ENCODE measurements at places on chromosomes 12 and 14.
A peak's percentile ranks its signal among the peaks of the same experiment; 100 is the strongest.

- no peak overlapping the region for H3K27ac ChIP-seq
- no peak overlapping the region for H3K4me3 ChIP-seq
- H3K36me3 ChIP-seq = peaks cover 4% of the 10 kb centered on the region
- no peaks in the 10 kb centered on the region for H3K4me1 ChIP-seq
- peaks cover 59% of the 10 kb centered on the region for H3K27me3 ChIP-seq
Measured at GRCh38 chr14:69895109-69895508, 15.9 kb downstream of the SMOC1 start.

- no peak overlapping the region for H3K27ac ChIP-seq
- peaks cover 27% of the 10 kb centered on the region for H3K4me1 ChIP-seq
- no peaks in the 10 kb centered on the region for H3K27me3 ChIP-seq
- H3K36me3 ChIP-seq = peaks cover 31% of the 10 kb centered on the region
- no peak for DNase-seq
- H3K4me3 ChIP-seq = no peak overlapping the region
Measured at GRCh38 chr14:99462210-99462609, 18.4 kb downstream of the SETD3 start.

DNA sequence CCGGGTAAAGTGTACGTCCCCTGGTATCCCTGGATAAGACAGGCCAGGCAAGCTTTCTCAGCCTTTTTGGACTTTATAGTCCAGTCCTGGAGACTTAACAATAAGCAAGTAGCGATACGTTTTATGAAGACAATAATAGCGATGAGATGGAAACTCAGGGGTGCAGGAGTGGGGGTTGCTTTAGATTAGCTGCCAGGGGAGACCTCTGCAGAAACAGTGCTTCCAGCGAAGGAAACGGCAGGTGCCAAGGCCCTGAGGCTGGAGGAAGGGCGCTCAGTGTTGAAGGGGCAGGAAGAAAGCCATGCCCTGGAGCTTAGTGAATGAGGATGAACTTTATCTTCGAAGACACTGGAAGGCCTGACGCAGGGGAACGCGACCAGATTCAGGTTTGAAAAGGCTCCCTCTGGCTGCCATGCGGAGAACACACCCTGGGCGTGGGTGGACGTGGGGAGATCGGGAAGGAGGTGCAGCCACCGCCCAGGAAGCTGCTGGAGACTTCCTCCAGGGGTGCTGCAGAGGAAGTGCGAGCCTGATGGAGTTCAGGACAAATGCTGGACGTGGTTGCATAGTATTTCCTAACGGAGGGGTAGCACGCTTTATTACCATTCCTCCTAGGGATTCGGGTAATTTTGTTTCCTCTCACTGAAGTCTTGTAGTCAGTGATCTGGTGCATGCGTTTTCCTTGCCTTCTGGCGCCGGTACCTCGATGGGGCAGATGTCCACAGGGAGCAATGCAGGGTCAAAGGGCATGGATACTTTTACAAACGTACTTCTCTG lies 26.1 kb upstream of the UBC start:
- no peak overlapping the region for H3K4me3 ChIP-seq
- peaks cover 5% of the 10 kb centered on the region for H3K4me1 ChIP-seq
- DNase-seq = peak; percentile 61
- H3K27me3 ChIP-seq = no peaks in the 10 kb centered on the region
- H3K27ac ChIP-seq = no peak overlapping the region
- peaks cover 2% of the 10 kb centered on the region for H3K36me3 ChIP-seq

- H3K4me1 ChIP-seq = peaks cover 6% of the 10 kb centered on the region
- H3K4me3 ChIP-seq = no peak overlapping the region
- no peak overlapping the region for H3K27ac ChIP-seq
- H3K36me3 ChIP-seq = peaks cover 7% of the 10 kb centered on the region
Measured at GRCh38 chr12:6736754-6737153, 12.9 kb downstream of the COPS7A start.

- H3K27ac ChIP-seq = no peak overlapping the region
- no peak for DNase-seq
- H3K27me3 ChIP-seq = peaks cover 45% of the 10 kb centered on the region
- H3K4me3 ChIP-seq = no peak overlapping the region
Measured at GRCh38 chr12:90074086-90074485, 365.4 kb upstream of the ATP2B1 start.

DNA sequence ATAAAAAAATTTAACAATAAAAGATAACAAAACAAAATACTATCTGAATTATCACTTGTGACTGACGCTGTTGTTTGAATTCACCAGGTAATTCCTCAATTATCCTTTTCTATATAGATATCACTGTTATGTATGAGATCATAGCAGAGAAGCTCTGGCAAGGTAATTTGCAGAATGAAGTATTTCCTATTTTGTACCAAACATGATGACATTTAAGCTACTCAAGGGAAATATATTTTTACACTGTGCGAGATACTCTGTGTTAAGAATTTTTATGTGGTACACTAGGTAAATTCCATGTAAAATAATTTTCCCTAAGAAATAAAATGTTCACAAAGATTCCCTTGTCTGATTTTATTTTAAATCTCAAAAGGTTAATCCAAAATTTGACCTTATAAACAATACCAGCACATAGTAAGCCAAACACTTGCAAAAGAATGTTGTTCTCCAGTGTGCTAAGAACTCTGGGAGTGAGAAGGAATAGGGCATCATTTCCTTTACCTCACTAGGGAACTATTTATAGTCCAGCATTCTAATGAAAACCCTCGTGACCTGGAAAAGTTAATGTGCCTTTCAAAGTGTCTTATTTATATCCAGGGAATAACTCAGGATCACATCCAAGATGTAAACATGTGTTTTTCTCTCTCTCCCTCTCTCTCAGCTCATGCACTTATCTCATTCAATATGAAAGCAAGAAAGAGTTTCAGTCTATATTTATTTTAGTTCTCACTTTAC lies 115.2 kb upstream of the RAP1B start:
- H3K27ac ChIP-seq = no peak overlapping the region
- H3K4me3 ChIP-seq = no peak overlapping the region
- H3K4me1 ChIP-seq = peaks cover 38% of the 10 kb centered on the region
- DNase-seq = no peak
- H3K36me3 ChIP-seq = peaks cover 5% of the 10 kb centered on the region

DNA sequence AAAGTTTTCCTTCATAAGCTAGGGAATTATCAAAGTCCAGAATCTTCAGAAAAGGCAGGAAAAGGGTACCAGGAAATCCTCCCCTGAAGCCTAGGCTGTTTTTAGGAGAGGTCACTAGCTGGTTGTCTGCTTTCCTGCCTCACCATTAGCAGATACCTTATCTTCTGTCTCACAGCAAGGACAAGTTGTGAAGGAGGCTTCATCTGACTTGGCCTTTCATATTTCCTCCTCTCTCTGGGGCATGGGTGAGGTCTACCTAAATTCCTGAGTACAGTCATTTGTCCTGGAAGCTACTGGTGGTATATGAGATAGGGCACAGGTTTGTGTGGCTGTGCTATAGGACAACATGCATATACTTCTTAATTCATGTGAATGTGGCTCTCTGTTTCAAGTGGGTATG lies 2.3 kb downstream of the FOXJ2 start:
- peaks cover 74% of the 10 kb centered on the region for H3K4me1 ChIP-seq
- H3K27ac ChIP-seq = peak overlapping the region; percentile 90
- no peaks in the 10 kb centered on the region for H3K27me3 ChIP-seq
- no peak for DNase-seq
- peak overlapping the region; percentile 88 for H3K4me3 ChIP-seq

GRCh38 chr14:23431486-23431885 lies 4.0 kb downstream of the MYH7 start:
- H3K27me3 ChIP-seq = peaks cover 35% of the 10 kb centered on the region
- H3K27ac ChIP-seq = no peak overlapping the region
- no peaks in the 10 kb centered on the region for H3K4me1 ChIP-seq
- no peaks in the 10 kb centered on the region for H3K36me3 ChIP-seq
- no peak for DNase-seq
- no peak overlapping the region for H3K4me3 ChIP-seq

DNA sequence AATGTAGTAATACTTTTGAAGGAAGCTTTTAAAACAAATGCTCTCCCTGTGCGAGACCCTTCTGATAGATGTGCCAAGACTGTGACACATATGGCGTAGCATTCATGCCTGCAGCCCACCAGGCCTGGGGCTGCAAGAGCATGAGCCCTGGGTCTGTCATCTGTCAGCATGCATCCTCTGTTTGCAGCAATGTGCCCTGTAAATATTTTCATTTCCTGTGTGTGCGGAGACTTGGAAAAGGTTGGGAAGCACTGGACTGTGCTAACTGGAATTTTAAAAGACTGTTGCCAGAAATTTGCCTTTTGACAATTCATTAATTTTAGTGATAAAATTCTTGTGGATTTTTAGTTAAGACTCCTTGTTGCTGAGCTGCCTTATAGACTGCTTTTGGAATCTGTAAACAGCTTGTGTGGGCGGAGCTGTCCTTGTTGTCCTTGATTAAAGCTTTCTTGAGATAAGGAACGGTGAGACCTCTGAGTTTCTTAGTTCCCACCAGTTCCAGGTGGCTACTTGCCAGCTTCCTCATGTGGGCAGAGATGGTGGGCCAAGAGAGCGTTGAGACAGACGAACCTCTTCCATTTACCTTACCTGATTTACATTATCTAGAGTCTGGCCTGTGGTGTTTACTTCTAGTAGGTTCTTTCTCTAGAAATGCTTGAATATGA lies 23.4 kb downstream of the MARK3 start:
- H3K4me1 ChIP-seq = peaks cover 14% of the 10 kb centered on the region
- no peak for DNase-seq
- H3K36me3 ChIP-seq = peaks cover 61% of the 10 kb centered on the region

DNA sequence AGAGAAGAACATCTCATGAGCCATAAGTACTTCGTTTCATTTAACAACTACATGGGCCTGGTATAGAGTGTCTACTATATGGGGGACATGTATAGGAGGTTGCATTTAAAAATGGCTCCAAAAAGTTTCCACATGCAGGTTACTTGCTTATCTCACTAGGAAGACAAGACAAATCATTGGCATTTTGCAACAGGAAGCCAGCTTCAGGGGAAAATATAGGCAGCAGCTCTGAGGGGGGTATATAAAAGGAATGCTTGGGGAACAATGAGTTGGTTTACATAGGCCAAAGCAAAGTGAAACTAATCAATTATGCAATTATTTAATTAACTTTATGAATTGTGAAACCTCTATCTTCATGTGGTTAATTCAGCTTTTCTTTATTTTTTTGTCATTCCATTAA lies 225.3 kb downstream of the KCNH5 start:
- H3K27me3 ChIP-seq = no peaks in the 10 kb centered on the region
- H3K4me1 ChIP-seq = no peaks in the 10 kb centered on the region
- no peak overlapping the region for H3K27ac ChIP-seq
- no peak for DNase-seq

DNA sequence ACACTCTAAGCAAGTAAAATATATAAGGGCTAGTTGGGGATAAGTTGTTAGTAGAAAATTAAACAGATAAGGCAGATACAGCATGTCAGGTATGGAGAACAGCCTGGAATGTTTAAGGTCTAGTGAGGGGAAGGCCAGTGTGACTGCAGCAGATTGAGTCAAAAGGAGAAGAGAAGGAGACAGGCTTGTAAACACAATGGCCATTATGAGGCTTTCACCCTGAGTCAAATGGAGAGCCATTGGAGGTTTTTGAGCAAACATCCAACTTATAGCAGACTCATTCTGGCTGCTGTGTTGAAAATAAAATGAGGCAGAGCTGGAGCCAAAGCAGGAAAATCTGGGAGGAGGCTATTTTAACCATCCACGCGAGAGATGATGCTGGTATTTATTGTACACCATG lies 142.0 kb downstream of the DUSP6 start:
- peaks cover 15% of the 10 kb centered on the region for H3K4me1 ChIP-seq
- no peaks in the 10 kb centered on the region for H3K36me3 ChIP-seq
- no peak overlapping the region for H3K27ac ChIP-seq
- DNase-seq = no peak

- peaks cover 88% of the 10 kb centered on the region for H3K4me1 ChIP-seq
- peaks cover 9% of the 10 kb centered on the region for H3K36me3 ChIP-seq
- H3K4me3 ChIP-seq = peak overlapping the region; percentile 65
- peak overlapping the region; percentile 91 for H3K27ac ChIP-seq
Measured at GRCh38 chr12:104494137-104494792, 37.5 kb downstream of the CHST11 start.

- no peaks in the 10 kb centered on the region for H3K27me3 ChIP-seq
- no peak overlapping the region for H3K27ac ChIP-seq
- no peak for DNase-seq
- peaks cover 6% of the 10 kb centered on the region for H3K4me1 ChIP-seq
- no peaks in the 10 kb centered on the region for H3K36me3 ChIP-seq
Measured at GRCh38 chr12:8887285-8887715, 27.0 kb upstream of the PHC1 start.

- no peaks in the 10 kb centered on the region for H3K36me3 ChIP-seq
- H3K4me3 ChIP-seq = no peak overlapping the region
- no peak for DNase-seq
- H3K27ac ChIP-seq = no peak overlapping the region
- H3K27me3 ChIP-seq = peaks cover 44% of the 10 kb centered on the region
Measured at GRCh38 chr14:77961847-77962580, 162.1 kb downstream of the ADCK1 start.
